Stimulated activated CD8-positive, alpha-beta memory T cell treated with anti-CD3 and anti-CD28 coated beads, Interleukin-7, amount 100 ng/mL, for 4 hours (primary cell): ENCODE measurements at places on chromosomes 16 and 17.

DNA sequence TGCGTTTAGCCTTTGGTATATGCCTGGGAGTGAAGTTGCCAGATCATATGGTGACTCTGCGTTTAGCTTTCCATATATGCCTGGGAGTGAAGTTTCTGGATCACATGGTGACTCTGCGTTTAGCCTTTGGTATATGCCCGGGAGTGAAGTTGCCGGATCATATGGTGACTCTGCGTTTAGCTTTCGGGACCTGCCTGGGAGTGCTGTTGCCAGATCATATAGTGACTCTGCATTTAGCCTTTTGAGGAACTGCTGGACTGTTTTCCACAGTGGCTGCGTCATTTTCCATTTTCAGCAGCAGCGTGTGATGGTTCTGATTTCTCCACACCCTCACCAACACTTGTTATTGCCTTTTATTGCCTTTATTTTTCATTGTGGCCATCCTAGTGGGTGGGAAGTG is 73.0 kb downstream of the OR1D5 start:
- no peak for DNase-seq

DNA sequence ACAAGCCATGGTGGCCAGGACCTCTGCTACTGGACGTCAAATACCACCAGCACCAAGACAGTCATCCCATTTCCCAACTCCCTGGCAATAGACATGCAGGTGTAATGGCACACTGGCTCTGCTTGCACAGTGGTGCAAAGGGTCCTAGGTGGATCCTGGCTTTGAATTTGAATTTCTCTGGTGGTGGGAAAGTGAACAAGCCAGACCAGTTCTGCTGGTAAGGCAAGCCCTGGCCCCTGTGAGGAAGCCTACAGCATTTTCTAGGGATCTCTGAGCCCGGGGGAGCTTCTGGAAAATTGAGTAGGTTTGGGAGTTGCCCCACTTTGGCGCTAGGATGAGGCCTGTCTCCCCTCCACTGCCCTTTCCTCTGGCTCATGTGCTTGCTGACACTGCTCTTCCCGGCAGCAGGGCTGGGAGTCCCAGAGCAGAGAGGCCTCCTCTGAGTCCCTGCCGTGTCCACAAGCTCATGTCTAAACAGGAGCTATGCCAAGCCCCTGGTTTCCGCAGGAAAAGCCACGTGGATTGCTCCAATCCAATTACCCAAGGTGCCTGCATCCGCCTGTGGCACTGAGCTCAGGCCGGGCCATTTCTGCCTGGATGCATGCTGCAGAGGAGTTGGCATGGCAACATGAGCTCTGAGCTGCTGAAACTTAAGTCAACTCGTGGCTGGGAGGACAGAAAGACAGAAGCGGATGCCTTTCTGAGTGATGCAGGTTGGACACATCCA is 67.0 kb downstream of the PRMT7 start:
- DNase-seq, result no peak

DNA sequence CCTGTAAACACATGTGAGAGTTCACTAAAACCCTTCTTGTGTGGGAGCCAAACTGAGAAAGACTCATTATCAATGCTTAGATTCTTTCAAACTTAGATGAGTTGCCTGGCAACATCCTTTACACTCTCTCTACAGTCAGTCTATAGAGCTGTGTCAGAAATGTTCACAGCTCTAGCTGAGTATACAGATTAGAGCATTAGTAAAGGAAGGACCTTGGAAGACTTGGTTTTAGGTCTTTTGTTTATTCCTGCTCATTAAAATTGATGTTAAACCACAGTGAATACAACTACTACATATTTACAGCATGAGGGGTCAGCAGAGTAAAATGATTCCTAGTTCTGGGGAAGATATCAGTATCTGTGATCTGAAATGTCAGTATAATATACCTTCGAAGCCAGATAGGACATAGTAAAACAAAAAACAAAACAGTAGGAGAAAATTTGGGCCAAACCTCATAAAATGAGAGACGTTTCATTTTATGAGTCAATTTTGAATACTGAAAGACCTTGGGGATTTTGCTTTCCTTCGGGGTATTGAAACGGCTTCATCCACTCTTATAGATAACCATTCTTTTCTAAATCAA is 186.0 kb downstream of the TANC2 start:
- DNase-seq, result no peak

DNA sequence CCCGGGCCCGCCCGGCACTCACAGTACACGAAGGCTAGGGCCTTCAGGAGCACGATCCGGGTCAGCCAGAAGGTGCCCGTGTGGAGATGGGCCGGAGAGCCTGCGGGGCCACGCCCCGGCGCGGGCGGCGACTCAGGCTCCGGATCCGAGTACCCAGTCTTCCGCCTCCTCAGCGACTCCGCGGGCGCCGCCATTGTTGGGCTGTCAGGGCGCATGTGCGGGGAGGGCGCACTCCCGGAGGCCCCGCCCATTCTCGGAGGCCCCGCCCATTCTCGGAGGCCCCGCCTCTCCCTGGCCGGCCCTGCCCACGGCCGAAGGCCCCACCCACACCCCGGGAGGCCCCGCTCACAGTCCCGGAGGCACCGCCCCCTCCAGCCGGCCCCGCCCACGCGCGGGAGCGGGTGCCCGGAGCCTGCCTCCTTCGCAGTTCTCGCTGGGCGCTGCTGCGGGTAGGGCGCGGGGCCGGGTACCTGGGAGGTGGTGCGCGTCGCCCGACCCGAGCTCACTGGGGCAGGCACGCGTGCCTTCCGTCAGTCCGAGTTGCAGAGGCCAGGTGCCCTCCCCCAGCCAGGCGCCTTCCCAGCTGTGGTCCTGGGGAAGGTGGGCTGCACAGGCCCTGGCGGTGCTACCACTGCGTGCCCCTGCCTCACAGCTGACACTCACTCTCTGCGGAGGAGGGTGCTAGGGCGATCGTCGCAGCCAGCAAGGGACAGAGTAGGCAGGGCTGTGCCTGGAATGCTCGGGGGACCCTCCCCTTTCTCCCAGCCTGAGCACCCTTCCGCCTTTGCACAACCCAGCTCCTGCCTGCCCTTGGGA is at the start of gene LMF1:
LMF1 (minus strand) TSS at position 219 of the 816 bp plus-strand sequence; CDS start at position 215, 4 bp downstream.
- peak; percentile 89 for DNase-seq

- DNase-seq, result peak; percentile 43
Measured at GRCh38 chr17:64780096-64781013, 118.2 kb upstream of the SMURF2 start.

- peak; percentile 58 for DNase-seq
Measured at GRCh38 chr17:8745586-8746500, 1.2 kb upstream of the CCDC42 start.

GRCh38 chr16:82888591-82889001 is 261.8 kb downstream of the CDH13 start:
- DNase-seq, result no peak

DNA sequence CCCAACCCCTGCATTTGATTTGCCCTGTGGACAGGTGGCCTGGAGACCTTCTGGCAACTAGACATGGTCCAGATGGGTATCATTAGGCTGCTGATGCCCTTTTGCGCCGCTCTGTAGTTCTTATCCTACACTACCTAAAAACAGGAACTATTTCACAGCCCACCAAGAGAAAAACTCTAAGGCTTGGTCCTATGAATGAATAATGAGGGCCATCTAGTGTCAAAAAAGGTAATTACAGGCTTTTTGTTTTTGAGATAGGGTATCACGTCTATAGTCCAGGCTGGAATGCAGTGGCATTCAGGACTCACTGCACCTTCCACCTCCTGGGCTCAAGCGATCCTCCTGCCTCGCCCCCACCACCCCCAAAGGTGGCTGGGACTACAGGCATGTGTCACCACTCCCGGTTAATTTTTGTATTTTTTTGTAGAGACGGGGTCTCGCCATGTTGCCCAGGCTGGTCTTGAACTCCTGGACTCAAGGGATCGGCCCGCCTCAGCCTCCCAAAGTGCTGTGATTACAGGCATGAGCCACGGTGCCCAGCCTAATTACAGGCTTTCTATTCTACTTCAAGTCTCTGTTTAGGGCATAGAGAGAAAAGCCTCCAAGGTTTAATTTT is 20.9 kb downstream of the COIL start:
- no peak for DNase-seq

- no peak for DNase-seq
Measured at GRCh38 chr17:50967795-50968194, 101.6 kb upstream of the TOB1 start.

- no peak for DNase-seq
Measured at GRCh38 chr17:51078009-51078592, 42.6 kb downstream of the SPAG9 start.

- DNase-seq, result no peak
Measured at GRCh38 chr16:5025171-5025632, 8.5 kb downstream of the NAGPA start.

GRCh38 chr17:39115135-39115534 is 36.3 kb downstream of the PLXDC1 start:
- no peak for DNase-seq

DNA sequence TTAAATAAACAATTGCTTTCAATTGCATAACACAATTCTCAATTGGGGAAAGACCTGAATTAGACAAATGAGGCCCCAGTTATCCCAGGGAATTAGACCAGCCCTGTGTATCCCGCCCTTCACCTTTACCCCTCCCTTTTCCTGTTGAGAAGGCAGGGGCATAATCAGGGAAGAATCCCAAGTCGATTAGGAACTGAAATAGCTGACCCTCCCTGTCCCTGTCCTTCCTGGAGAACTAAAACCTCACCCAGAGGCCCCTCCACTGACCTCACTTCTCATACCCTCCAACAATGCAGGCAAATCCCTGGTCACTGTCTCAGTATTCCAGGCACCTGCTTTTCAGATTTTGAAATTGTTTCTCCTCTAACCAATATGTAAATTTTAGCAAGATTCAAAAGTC is 165.4 kb upstream of the CDH11 start:
- no peak for DNase-seq

- no peak for DNase-seq
Measured at GRCh38 chr16:79283578-79283977, 317.0 kb downstream of the MAF start.

- DNase-seq, result no peak
Measured at GRCh38 chr16:68972720-68973119, 129.4 kb downstream of the TANGO6 start.

DNA sequence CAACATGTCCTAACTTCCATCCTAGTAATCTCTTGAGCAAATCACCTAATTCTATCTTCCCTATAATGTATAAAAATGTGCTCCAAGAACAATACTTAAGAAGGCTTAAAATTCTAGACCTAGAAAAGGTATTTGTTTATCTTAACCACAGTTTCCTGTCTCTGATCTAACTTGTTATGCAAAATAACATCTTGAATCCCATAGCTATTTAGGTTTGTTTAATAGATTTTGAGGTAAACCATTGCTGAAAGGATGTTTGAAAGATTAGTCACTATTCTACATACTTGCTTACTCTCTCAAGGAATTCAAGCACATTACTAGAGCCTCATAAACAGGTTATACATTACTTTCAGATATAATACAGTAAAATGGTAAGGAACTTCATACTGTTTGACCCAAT is 13.0 kb downstream of the CA10 start:
- DNase-seq, result no peak

GRCh38 chr16:12235110-12235509 is 258.6 kb downstream of the SNX29 start:
- no peak for DNase-seq

DNA sequence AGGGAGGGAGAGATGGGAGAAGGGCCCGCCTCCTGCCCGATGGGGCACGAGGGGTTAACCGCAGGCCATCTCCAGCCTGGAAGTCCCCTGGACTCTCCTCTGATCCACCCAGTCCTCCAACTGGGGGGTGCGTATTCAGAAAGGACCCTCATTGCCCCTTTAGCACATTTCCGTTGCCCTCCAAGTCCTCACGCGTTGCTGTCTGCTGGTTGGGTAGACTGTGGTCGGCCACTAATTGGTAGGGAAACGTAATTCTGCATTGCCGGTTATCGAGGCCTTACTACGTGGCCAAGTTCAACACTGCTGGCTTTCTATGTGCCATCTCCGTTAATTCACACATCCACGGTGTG is 103.4 kb downstream of the FOXL1 start:
- DNase-seq, result no peak

DNA sequence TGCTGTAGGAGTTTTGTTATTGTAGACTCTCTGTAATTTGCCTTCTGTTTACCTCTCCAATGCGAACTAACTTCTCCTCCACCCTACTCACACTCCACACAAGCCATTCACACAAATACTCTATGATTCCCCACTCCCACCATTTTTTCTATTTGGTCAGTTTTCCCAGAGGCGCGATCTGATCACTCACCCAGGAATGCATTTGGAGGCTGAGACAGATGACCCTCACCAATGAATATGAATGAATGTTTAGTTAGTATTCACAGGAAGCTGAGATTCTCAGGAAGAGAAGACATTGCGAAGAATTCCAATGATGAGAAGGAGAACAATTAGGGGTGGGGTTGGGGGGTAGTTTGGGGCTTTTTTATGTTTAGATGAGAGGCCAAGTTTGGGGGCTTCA is 10.5 kb upstream of the ANKFN1 start:
- no peak for DNase-seq

DNA sequence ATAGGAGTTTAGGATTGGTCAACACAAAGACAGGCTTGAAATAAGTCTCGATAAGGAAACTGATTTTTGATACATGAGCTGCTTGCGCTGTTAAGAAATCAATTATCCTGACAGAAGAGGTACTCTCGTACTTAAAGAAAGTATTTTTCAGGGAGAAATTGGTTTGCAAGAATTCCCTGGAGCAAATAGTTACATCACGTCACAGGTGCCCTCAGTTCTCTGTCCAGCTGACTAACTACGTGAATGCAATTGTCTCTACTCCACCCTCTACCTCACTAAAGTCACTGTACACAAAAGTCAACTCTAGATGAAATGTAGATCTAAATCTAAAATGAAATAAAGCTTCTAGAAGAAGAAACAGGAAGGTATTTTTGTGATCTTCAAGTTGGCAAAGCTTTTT is 130.6 kb upstream of the KCNJ16 start:
- no peak for DNase-seq

DNA sequence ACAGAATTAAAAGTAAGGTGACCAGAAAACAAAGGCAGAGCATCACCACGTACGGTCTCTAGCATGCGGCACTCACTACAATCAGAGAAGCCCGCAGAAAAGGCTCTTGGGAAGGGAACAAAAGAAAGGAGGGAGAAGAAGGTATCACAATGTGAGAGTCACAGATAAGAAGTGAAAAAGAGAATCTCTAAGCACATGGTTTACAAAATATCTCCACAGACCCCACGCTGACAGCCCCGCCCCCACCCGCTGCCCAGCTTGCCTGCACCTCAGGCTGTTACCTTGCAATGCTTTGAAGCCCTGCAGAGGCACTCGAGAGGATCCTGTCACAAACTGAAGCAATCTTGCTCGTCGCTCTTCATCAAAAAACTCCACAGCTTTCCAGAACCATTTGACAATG is 40.5 kb downstream of the CEP95 start:
- DNase-seq, result no peak

GRCh38 chr16:86910161-86910769 is 331.9 kb downstream of the FOXL1 start:
- no peak for DNase-seq

DNA sequence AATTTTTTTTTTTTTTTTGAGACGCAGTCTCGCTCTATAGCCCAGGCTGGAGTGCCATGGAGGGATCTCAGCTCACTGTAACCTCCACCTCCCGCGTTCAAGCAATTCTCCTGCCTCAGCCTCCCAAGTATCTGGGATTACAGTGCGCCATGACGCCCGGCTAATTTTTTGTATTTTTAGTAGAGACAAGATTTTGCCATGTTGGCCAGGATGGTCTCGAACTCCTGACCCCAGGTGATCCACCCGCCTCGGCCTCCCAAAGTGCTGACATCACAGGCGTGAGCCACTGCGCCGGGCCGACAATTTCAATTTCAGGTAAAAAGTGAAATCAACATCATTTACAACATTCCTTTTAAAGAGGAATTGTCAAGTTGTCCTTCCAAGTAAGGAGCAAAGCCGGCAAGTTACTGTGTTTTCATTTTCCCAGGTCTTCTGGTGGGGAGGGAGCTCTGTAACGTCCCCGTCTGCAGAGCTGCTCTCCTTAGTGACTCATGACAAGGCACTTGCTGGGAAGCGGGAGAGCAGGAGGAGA is 873 bp downstream of the NPLOC4 start:
- no peak for DNase-seq
